ENCODE measurements at places on chromosomes 2 and 18.

DNA sequence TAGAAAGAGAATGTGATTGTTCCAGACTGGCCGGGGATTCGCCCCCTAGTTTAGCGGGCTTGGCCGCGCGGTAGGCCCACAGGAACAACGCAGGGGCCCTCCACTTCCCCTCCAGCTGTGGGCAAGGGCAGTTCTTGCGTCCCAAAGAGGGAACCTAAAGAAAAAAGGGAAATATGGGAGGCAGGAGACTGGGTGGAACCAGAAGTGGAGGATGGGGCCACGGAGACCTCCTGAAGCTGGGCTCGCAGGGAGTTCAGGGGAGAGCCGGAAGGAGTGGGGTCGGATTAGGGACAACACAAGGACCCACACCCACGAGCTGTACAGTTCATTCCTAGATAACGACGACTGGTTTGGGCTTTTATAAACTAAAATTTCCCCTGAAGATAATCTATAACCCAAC lies 18.2 kb downstream of the GNLY start:
- DNase-seq = no peak

- no peak for DNase-seq
These were observed 145.1 kb downstream of the TDRD15 start for GRCh38 chr2:21268878-21269224.

DNA sequence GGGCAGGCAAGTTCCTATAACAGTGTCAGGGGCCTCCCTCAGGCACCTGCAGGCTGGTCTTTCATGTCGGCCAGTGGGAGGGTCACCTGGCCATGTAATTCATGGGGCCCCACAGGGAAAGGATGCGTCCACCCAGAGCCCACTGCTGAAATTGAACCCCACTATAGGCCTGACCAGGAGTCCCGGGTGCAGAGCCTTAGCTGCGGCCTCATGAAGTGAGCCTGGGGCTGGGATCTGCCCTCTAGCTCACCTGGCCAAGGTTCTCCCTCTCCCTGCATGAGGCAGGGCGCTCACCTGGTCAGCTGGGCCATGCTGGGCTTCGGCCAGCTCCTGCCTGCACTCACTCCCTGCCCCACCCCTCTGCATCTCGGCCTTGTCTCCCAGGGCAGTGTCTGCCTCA lies 41.1 kb downstream of the C1QL2 start:
- DNase-seq = no peak

DNA sequence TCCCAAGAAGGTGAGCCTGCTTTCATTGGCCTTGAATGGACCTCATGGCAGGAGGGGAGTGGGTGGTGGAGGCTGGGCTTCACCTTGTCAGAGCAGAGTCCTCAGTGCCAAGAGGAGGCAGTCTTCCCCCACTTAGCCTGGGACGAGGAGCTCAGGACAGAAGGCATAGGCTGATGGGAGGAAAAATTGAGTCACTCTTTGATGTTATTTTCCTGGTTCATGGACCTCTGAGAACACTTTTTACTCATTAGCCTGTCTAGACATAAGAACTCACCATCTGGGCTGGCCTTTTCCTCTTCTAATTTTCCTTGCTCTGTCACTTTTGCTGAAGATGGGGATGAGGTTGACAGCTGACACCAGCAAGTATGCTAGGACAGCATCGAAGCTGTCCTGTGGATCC lies 225.7 kb upstream of the TNP1 start:
- DNase-seq = no peak

All from T-helper 22 cell (primary cell).